ENCODE measurements at places on chromosomes 12 and 14.

DNA sequence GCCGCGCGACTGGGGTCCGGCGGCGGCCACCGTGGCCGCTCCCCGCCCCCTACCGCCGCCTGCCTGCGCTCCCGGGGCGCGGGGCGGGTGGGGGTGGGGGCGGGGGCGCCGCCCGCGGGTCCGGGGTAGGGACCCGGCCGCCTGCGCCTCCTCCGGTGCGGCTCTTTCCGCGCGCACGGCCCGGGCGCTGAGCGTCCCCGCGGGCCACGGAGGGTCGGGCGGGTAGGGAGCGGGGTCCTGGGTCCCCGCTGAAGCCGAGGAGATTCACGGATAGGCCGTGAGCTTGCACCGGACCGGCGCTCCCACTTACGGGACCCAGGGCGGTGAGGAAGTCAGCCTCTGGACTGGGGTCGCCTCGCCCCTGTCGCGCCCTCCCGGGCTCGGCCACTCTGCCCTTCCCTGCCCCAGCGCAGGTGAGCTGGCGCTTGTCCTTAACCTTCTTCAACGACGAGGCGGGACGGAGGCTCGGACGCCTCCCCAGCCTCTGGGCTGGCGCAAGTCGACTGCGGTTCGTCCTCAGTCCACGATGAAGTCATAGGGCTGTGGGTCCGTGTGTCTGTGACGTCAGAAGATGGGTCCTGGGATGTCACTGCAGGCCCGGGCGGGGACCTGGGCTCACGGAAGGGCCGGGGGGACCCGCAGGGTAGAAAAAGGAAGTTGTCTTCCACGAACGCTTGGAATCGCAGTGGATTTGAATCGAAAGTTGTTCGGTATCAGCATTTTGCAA is 514 bp downstream of the FBXO34 start:
- peak; percentile 51 for DNase-seq

GRCh38 chr12:113088037-113088436 is 31.5 kb downstream of the DTX1 start:
- peak; percentile 19 for DNase-seq

DNA sequence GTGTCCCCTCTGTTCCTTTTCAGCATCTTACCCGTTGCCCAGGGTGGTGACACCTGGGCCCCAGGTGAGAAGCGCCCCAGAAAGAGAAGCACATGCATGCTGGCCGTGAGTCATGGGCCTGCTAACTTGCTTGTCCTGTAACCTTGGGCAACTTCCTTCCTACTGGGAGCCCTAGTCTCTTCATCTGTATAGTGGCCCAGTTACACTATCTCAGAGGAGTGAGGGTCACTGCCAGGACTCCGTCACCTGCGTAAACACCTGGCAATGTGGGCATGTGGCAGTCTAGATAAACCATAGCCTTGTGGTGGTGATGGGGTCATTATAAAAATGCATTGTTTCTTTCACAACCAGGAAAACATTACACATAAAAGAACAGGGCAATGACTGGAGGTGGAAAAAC is 125.2 kb downstream of the SLC25A47 start:
- no peak for DNase-seq

DNA sequence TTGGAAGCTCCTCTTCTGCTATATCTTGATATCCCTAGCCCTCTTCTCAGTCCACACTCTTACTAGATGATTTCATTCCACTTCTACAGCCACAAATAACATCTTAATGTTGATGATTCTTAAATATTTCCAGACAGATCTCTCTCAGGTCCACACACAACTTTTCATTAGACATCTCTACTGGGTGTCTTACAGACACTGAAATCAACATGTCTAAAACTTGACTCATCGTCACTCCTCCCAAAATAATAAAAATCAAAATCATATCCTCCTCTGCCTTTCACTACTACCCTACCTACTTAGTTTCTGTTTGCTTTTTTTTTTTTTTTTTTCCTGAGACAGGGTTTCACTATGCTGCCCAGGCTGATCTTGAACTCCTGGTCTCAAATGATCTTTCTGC is 11.9 kb downstream of the PRDM4 start:
- no peak for DNase-seq

DNA sequence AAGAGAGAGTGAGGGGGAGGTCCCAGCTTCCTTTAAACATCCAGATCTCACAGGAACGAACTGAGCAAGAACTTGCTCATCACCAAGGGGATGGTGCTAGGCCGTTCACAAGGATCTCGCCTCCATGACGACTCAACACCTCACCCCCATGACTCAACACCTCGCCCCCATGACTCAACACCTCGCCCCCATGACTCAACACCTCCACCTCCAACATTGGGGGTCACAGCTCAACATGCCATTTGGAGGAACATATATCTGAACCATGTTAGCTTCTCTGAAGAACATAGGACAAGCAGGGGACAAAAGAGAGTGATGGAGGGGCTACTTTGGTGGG is 66.0 kb upstream of the LHX5 start:
- no peak for DNase-seq

DNA sequence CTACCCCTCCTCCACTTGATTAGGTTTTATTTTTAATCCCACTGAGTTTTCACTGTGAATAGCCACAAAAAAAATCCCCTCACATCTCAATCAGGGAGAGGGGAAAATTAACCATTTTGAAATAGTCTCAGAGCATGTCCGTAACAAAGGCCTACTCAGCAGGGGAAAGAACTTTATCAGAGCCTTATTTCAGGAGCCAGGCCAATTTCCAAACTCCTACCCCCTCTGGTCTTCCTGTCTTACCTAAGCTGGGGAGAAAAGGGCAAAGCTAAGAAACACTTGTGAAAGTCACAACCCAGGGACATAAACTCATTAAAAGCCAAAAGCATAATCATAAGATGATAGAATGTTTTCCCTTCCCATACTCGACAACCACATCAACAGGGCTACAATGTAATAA is 260.3 kb upstream of the DIO3 start:
- no peak for DNase-seq

DNA sequence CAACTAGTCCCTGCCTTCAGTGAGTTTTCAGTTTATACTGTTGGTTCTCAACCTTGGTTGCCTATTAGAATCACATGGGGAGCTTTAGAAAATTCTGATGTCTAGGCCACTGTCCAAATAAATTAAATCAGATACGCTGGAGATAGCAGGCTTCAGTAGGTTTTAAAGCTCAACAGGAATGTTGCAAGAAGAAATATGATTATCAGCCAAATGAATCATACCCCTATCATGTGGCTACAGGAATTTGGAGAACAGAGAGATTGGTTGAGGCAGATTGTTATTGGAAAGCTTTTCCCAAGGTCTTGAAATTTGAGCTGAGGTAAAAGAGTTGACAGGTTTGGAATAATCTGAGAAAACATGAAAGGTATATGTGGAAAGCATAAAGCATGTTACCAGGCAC is 125.3 kb downstream of the WIF1 start:
- DNase-seq, result no peak

- DNase-seq, result no peak
Measured at GRCh38 chr12:110913119-110914056, 7.0 kb downstream of the MYL2 start.

DNA sequence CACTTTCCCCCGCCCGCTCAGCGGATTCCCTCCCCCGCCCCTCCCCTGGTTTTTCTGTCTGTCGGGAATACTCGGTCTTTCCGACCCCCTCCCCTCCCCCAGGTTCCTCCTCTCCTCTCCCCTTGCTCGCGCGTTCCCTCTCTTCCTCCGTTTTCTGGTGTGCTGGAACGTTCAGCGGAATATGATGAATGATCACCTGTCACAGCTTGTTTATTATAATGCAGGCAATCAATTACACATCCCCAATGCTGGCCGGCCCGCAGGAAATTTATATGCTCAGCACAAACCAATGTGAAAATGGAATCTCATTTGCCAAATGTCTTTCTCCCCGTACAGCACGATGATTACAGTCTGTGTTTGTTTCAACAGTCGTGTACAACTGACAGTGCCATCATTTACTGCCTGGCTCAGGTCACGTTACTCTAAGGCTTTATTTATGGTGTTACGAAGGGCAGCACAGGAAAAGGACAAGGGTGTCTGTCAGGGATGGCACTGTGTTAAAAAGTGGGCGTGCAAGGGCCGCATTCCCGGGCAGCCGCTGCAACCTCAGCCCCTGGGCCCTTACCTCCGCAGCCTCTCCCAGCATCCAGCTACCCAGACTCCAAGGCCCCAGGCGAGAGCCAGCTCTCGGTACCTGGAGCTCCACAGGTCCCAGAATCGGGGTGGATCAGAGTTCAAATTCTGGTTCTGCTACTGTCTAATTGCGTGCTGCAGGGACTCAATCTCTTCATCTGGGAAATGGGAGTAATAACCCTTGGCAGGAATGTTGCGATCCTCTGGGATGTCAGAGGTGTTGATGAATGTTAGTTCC is 24.7 kb upstream of the MAP1LC3B2 start:
- DNase-seq, result no peak

DNA sequence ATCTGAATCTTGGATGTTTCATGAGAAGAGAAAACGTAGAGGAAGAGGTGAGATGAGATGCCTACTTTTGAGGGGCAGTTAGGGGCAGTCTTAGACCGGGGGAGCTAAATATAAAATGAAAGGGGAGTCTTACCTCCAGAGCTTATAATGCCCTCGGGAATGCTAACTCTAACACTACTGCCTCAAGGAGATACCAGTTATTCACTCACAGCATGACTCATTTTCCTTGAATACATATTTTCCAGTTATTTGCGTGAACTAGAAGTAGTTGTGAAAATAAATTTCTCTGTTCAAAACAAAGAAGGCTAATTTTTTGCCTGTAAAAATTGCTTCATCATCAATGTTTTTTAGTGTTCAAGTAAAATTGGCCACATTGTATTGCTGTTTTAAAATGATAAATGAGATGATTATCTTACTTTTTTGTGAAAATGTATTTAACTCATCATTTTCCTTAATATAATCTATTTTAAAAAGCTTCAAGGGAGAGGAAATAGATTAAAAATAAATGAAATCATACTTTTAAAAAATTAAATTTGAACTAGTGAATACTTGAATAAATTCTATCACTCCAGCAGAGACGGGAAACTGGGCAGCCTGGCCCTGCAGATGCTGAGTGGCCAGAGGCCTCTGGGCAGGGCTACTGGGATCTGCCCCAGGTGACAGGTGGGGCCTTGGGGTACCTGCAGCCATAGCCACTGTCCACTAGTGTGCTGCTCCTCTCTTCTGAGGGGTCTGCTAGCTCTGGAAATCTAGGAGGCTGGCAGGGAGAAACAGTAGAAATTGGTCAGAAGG is 339.3 kb downstream of the EGLN3 start:
- DNase-seq, result no peak

GRCh38 chr12:133010657-133011297 is 24.6 kb downstream of the ZNF26 start:
- no peak for DNase-seq

DNA sequence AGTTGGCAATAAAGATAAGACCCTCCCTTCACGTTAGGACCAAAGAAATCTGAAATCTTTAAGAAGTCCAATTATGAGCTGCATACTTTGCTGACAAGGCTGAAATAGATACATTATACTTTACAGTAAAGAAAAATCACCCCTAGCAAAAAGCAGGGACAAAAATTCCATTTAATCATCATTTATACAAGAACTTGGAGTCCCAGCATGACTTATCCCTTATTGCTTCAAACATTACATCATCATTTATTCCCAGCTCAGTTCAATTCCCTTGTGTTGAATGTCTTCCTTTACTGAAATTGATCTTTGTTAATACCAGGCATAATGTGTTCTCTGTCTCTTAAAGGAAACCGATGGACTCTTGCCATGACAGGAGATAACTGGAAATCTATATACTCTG is 449.6 kb upstream of the CCDC196 start:
- DNase-seq, result no peak

DNA sequence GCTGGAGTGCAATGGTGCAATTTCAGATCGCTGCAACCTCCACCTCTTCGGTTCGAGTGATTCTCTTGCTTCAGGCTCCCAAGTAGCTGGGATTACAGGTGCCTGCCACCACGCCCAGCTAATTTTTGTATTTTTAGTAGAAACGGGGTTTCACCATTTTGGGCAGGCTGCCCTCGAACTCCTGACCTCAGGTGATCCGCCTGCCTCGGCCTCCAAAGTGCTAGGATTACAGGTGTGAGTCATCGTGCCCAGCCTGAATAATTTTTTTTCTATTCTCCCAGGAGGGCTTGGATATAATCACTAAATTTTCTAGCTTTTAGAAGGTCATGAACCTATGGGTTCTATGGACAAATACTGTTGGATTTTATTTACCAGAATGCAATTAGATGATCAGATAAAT is 44.7 kb upstream of the GNPNAT1 start:
- no peak for DNase-seq

DNA sequence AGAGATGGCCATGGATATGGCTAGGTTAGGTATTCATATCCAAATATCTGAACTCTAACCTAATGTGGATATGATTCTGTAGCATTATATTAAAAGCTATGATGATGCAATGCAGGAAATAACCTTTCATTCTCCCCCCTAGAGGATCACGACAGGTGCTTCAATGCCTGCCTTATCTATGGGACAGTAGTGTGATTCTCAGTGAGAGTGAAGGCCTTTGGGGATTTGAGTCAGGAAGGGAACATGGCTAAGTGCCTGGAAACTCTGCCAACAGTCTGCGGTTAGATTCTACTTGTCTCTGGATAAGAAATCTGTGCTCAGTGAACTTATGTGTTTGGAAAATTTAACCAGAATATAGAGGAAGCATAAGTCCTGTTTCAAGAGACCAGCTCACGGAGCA is 81.8 kb downstream of the SLC38A1 start:
- no peak for DNase-seq

GRCh38 chr14:92698393-92698792 is 50.0 kb downstream of the LGMN start:
- DNase-seq, result no peak

- no peak for DNase-seq
Measured at GRCh38 chr14:23984891-23985602, 3.7 kb upstream of the DHRS4L2 start.

- DNase-seq, result no peak
Measured at GRCh38 chr12:94143438-94143837, 4.9 kb upstream of the PLXNC1 start.

DNA sequence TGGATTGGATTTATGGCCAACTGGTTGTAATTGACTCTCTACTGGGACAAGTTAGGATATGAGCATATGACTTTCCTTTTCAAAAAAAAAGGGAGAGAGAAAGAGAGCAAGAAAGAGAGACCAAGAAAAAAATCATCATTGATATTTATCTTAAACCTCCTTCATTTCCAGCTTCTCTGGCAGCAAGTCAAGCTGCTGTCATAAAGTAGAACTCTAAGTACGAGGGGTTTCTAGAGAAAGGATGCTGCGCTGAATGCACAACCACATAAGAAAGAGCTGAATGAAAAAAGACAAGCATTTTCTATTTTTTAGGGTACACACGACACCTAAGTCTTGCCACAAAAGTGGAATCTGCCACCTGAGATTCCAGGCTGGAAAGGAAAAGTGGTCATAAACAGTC is 182.6 kb downstream of the SLC25A21 start:
- DNase-seq, result no peak

GRCh38 chr12:70648831-70649230 is 11.6 kb upstream of the PTPRB start:
- DNase-seq, result no peak

- DNase-seq, result no peak
Measured at GRCh38 chr12:123998344-123998990, 25.5 kb downstream of the ZNF664 start.

DNA sequence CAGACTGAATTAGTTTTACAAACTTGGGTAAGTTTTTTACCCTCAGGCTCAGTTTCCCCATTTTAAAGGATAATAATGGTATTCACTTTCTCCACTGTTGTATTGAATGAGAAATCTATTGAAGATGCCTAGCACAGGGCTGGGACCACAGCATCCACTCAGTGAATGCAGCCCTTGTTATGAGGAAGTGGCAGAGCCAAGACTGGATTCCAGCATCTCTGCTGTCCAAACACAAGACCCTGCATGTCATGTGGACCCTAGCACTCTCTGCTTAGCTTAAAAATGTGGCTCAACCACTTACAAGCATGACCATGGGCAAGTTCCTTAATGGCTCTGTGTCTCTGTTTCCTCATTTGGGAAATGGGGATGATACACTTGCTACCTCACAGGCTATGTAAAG is 24.1 kb upstream of the TRIM9 start:
- DNase-seq, result no peak
